ENCODE measurements at places on chromosomes 12 and 14.

- no peak for DNase-seq
These were observed 693.8 kb downstream of the BCL11B start for GRCh38 chr14:98578204-98578603.

- no peak for DNase-seq
These were observed 9.0 kb downstream of the BMP4 start for GRCh38 chr14:53947452-53948204.

DNA sequence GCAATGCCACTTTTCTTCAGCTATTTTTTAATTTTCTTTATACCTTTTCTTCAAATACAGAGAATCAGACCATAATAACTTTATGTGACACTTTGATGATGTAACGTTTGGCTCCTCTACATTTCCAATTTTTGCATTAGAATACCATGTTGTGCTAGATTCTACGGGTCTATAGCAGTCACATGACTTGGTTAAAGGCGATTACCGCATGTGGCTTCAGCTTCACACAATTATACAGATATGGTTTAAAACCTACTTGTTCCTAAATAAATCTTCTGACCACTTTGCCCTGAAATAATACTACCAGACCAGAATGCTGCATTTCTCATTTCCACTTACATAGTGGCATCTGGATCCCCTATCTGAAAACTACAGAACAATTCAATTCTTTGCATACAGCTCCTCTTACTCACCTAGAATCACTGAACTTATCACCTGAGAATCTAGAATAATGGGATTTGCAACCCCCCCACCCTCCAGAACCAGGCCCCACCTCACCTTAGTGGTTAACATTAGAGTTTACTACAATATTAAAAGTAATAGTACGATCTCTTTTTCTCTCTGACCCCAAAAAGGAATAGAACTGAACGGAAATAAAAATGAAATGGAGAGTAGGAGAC is 1.3 kb downstream of the MAX start:
- no peak for DNase-seq

DNA sequence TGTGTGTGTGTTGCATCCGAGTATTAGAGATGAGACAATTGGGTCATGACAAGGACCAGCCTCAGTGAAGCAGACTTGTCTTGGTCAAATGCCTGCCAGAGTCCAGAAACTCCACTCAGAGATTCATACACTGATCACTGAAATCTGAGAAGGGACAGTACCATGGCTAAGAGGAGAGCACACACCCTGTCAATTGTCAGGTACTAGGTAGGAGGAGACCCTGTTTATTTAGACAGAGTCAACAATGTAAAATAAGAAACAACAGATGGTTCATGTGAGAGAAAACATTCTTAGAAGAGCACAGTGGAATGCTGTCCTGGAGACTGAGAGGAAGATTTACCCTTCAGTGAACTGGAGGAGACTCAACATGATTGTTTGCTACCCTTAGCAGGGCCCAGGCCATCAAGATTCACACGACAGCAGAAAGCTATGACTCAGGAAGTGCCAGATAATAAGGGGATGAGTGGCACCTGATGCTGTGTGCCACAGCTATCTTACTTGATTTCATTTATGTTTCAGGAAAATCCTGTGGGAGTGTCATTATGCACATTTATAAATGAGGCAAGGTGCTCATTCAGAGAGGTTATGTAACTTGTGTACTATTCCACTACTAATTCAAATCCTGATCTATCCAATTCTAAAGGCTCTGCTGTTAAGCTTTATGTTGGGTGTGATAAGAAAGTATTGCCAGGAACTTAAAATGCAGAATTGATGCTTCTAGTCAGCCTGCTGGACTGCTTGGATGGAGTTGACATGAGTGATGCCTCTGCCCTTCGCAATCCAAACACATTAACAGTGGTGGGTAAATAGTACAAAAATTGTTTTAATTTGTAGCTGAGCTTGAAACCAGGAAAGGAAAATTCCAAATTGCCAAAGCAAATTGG is 136.6 kb upstream of the NEDD1 start:
- no peak for DNase-seq

DNA sequence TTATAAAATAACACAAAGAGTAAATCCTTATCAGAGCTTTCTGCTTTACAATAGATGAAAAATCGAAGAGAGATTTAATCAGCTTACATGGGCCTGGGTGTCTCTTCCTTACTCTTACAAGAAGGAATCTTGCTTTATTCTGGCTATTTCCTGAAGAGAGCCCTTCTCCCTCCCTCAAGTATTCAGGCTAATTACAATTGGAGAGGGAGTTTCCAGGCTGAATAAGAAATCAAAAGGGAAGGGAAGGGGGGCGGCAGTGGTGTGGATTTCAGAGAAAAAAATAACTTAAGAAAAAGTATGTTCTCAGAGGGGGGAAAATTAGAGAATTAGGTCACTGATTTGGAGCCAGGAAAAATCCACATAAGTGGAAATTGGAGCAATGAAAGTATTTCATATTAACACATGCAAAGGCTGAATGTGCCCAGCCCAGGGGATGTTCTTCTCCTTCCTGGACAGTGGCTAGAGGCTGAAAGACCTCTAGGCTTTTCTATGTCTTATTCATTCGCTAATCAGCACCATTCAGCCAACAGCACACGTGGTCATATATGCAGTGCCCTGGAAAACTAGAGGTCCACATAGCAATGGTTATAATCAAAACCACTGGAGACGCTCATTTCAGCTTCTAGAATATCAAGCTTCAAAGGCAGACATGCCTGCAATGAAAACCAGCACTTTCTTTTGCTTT is 158.9 kb upstream of the BTG1 start:
- no peak for DNase-seq
